Renal cortex interstitium (tissue), 15 donors: ENCODE measurements at places on chromosomes 6 and 20.

DNA sequence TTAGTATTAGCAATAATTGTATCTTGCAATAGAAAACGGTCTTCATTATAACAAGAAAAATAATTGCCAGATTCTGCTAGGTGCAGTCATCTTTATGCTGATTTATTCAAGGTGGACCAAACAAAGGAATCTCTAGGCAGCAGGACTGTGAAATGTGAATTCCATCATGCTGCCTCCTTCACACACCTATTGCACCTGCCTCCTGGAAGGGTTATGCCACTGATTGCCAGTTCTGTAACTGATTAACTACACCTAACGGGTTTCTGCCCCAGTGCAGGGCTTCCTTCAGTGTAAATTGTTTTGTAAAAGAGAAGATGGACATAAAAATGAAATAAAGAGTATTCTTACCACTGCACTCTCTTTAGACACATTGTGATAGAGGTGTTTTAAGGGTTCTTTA is 96.1 kb downstream of the FOXO3 start:
- DNase-seq = no peak

- DNase-seq = no peak
Measured at GRCh38 chr20:60136645-60137401, 178.6 kb downstream of the CDH26 start.

DNA sequence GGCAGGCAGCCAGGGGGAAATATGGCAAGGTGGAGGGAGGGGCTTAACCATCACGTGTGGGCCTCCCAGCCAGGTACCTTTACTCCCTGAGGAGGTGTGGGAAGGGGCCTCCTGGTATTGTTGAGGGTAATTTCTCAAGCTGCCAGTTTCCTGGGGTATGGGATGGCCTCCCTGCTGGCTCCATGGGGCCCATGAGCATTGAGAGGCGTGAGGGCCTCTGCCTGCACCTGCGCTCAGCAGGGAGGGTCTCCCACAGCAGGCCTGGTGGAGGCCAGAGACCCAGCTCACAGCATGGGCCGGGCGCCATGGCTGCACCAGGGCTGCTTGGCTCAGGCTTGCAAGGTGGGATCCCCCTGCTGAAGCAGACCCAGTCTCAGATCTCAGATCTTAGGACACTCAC is 113.0 kb downstream of the GRM4 start:
- DNase-seq = no peak

DNA sequence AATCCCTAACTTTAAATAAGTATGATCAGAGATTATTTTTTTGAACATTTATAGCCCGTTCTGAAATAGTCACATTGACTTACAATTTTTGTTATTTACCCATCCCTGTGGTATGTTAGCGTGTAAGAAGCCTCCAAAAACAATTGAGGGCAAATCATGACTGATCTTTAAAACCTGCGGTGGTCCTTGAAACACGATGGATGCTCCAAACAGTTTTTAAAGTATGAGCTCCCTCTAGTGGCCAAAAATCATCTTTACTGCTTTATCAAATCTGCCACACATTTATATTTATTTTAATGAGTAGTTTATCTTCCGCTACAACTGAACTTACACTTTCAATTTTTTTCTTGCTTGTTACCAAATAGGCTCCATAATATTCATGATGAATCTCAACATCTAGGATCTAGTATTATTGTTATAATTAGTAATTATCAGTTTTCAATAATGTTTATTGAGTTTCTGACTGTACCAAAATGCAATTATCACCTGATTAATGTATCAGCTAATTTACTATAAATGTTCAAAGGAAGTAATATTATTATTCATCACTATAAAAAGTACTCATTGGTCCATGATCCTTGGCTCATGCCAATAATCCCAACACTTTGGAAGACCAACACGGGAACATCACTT is 52.2 kb downstream of the MARCKS start:
- peak; percentile 58 for DNase-seq

DNA sequence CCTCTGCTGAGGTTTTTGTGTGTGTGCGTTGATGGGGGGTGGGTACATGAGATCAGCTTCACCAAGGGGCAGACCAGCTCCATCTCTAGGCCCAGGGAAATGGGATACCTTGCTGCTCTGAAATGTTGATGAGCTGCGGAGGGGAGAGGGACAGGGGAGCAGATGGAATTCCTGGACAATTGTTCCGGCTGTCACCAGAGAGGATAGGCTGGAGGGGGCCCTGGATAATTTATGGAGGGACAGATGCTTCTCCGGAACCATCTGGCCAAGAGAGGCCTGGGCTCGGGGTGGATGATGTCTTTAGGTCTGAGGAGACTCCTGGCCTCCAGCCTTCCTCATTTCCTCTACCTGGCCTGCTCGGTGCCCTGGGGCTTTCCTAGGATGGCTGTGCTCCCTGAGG is 1.9 kb upstream of the TJAP1 start:
- no peak for DNase-seq

GRCh38 chr6:11969092-11969491 is 43.0 kb upstream of the HIVEP1 start:
- no peak for DNase-seq

DNA sequence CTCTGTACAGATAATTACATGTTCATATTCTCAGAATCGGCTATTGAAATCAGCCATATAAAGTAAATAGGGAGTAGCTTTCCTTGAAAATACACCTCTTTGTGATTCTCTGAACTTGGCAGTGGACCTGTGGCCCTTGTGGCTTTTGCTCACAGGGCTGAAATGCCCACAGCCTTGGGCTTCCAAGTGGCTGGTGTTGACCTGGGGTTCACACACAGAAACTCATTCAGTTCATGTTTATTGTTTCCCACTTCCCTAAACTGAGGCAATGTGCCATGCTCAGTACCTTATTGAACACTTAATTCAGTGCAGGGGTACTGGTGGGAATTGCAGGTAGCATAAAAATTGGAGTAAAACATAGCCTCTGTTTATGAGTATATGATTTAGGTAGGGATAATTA is 19.1 kb upstream of the TULP4 start:
- DNase-seq = no peak

DNA sequence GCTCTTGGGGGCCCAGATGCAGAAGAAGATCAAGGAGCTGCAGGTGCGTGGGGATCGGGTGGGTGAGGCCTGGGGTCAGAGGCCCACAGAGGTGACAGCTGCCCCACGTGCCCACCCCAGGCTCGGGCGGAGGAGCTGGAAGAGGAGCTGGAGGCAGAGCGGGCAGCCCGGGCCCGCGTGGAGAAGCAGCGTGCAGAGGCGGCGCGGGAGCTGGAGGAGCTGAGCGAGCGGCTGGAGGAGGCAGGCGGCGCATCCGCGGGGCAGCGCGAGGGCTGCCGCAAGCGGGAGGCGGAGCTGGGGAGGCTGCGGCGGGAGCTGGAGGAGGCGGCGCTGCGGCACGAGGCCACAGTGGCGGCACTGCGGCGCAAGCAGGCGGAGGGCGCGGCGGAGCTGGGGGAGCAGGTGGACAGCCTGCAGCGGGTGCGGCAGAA is 41.5 kb downstream of the MYH7B start:
- peak; percentile 20 for DNase-seq

GRCh38 chr6:117143647-117144046 is 121.7 kb upstream of the VGLL2 start:
- DNase-seq = no peak

DNA sequence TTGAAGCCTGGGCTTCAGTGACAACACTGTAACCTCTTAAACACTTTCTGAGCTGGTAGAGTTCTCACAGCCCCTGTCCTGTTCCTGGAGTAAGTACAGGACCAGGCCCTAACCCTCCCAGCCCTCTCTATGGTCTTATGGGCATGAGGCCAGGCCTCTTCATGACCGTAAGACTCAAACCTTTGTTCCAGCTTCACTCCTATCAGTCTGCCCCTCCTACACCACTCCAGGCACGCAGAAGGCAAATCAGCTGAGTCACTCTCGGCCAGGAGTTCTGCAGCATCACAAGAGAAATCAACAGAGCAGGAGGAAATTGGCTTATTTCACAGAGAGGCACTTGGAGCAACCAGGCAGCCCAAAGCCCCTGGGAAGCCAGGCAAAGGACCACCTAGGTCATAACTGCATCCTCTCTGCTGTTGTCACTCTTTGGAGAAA is 25.3 kb upstream of the CHD6 start:
- DNase-seq = no peak

GRCh38 chr6:73739096-73739495 is 43.1 kb downstream of the CD109 start:
- DNase-seq = peak; percentile 52

DNA sequence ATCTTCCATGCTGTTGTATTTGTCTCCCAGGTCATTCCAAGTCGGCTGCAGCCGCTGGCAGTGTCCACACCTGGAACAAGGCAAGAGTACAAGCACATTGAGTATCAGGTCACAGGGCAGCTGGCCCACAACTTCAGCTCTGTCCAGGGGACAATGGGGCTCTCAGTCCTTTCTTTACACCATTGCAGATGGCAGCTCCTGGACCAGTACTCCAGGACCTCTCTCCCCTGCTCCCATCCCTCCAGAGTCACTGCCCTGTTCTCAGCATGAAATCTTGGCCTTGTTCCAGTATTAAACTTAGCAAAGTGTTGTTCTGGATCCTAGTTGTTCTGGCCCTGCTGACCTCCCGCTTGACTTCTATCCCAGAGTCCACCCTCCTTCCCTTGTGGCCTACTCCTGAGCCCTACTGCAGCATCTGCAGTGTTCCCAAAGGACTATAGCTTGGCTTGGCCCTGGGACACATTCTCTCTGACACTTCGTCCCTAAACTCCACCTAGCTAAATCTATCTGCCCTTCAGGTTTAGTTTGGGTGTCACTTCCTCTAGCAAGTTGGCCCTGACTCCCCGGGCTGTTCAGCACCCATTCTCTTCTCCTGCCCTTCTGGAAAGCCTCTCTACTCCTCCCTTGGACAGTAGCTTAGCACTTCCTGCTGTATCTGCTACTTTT is 5.8 kb downstream of the TXNDC5 start:
- no peak for DNase-seq

DNA sequence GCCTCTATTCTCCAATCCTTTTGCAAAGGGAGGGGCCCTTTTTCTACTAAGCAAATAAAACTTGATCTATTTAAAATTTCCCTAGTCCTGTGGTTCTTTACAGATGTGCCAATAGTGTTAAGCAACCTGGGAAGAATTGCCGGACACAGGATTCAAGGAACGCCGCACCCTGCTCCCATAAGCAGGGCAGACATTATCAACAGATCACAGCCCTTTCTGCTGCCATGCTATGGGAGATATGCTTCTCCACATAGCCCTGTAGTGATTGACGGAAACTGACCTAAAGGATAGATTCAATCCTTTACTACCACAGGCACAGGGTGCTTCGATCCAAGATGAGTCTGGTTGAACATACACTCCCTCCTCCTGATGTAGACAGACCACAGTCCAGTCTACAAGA is 118.4 kb upstream of the TRAF3IP2 start:
- no peak for DNase-seq

- DNase-seq = peak; percentile 19
Measured at GRCh38 chr6:133587546-133588160, 301.3 kb upstream of the TCF21 start.

DNA sequence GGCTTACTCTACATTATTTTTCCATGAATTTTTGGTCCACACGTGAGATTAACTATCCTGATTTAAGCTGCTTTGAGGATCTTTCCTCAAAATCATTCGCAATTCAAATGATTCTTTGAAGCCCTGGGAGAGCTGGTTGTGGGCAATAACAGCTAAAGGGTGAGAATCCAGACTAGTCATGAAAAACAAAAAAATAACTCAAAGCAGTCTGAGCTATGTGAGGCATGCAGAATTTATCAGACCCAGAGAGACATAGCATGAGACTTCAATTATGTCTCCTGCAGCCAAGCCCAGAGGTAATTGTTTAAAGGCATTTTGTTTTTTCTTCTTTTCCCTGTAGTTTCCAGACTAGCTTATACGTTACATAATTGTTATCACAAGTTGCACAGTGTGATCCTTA is 517.3 kb upstream of the PTCHD4 start:
- no peak for DNase-seq

DNA sequence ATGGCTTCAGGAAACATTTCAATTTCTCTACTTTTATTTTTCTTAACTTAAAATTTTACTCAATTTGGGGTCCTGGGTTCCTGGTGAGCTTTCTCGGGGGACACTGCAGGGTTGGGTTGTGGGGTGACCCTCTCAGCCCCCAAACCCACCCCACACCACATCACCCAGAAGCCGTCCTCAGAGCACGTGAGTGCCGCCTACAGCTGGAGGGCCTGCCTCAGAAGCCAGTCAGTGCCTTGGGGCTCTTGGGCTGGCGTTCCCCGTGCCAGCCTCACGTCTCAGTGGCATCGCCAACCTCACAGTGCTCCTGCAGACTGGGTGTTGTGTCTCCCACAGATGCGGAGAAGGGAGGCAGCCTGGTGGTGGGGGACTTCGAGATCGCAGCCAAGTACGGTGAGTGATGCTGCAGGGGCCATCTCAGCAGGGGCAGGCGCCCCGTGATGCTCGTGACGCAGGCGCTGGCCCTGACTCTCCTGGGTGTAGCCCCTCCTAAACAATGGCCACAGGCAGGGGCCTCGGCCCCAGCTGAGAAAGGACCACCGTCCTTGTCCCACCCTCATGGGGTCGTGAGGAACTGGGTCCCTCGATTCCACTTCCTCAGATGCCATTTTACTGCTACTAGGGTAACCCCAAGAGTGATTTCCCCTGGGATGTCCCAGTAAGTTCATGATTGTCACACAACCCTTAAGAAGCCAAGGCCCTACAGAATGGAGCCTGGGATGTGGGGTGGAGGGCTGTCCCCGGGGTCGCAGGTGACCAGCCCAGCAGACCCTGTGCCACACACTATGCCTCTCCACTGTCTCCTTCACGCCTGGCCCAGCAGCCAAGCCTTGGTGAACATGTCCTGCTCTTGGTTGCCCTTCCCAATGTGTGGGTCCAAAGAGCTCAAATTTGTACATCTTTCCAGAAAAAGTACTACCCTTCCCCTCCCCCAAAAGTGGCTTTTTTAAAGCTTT is 23.8 kb upstream of the PYGB start:
- no peak for DNase-seq

- peak; percentile 52 for DNase-seq
Measured at GRCh38 chr6:1190366-1190765, 121.5 kb upstream of the FOXQ1 start.

GRCh38 chr6:16651871-16652270 is 109.4 kb downstream of the ATXN1 start:
- DNase-seq = no peak
